Activated gamma-delta T cell treated with anti-CD3 and anti-CD28 coated beads, Interleukin-2, amount 50 U/mL, for 16 hours (primary cell): ENCODE measurements at places on chromosomes 12 and 14.

GRCh38 chr14:75879031-75879430, 102.8 kb downstream of the TGFB3 start:
- no peak for DNase-seq

DNA sequence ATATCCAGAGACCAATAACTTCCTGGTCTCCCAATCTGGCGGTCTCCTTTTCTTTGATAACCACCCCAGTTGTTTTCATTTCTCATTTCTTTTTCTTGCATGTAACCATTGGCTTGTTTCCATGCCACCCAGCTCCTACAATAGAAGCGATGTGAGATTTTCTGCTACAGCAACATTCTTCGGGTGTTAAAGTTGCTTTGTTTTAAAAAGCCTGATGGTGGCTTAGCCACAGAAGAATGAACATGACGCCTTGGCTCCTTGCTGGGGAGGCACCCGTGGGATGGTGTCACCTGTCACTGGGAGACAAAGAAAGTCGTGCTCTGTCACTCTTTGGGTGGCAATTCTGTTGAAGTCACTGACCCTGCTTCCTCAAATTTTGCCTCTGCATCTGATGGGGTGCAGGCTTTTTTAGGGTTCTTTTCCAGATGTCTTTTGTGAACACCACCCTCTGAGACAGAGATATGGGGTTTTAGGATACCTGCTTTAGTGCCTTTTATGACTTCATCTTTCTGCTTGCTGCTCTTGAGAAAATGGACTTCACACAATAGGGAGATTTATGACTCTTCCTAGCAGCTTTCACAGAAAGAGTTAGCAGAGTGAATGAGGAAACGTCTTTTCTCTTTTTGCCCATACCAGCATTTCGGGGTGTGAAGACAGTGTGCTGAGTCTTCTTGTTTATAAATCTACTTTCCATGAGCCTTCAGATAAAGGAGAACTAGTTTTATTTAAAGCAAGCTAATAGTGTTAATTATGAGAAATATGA, 265.3 kb upstream of the TBX3 start:
- no peak for DNase-seq

- DNase-seq: no peak
These were observed 42.5 kb downstream of the PTCSC3 start for GRCh38 chr14:36134038-36134437.

DNA sequence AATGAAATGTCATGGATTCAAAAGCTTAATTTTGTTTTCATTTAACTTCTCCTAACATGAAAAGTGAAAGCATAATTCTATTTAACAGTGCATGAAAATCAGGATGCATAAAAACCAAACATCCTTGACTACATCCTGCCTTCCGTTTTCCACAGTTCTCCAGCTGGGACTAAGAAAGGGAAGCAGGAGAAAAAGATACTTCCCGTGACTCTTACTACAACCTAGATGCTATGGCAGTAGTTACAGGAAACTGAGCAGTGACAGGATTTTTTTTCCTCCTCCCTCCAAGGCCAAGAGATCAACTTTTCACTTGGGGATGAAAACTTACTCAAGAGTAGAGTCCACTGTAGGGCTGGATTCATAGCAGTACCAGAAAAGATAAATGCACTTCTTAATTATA, 2.6 kb downstream of the EXOC5 start:
- DNase-seq: no peak

- DNase-seq: no peak
These were observed 482.8 kb upstream of the TBX3 start for GRCh38 chr12:115166698-115167315.

DNA sequence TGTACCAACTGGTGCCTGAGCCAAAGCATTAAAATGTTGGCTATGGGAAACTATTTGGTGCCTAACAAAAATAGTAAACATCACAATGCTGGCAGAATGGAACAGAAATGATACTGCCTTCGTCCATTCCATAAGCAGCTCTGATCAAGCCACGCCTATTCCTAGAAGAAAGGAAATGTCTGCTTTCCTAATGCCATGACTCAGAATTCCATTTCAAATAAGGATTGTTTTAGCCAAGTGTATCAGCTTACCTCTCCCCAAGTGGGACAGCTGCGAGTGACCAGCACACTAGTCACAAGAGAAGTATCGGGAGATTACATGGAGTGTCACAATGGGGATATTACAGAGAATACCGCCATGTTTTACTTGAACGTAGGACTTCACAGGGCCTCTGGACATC, 38.7 kb downstream of the GLT8D2 start:
- DNase-seq: no peak

- DNase-seq: no peak
These were observed 142.7 kb downstream of the RAD51B start for GRCh38 chr14:67962215-67962644.

- DNase-seq: no peak
These were observed 309.1 kb upstream of the NAV3 start for GRCh38 chr12:77521508-77522115.

DNA sequence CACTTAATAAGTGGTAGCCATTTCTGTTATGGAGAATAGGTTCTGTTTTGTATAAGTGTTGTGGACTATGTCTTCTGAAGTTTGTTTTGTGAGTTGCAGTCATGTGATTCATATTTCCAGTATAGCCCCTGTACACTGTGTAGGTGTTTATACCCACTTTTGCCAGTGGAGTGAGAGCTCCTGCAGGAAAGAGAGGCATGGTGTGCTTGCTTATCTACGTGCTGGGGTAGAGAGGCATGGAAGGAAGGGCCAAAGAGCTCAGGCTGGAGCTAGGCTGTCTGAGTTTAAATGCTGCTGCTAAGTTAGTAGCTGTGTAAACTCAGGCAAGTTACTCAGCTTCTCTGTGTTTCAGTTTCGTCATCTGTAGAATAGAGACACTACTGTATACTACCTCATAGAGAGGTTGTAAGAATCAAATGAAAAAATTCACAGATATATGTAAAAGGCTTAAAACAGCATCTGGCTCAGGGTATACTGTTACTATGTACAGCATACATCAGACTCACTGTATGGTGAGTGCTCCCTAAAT, 88.2 kb upstream of the SLC38A2 start:
- DNase-seq: no peak

GRCh38 chr12:51815571-51815970, 32.9 kb downstream of the FIGNL2 start:
- no peak for DNase-seq

DNA sequence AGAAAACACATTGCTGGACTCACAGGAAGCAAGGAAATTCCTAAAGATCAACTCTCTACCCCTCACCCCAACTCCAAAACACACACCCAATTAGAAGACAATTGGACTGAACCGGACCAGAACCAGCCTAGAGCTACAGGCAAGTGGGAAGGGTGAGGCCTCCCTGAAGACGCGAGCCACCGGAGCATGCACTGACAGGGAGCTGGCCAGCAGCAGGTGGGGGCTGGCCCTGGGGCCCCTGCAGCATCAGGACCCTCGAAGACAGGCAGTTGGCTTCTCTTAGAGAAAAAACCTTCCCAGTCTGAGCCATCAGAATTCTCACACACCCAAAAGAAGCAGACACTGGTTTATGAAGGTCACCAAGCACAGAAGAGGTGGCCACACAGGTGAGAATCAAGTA, 209.5 kb upstream of the DIO3 start:
- DNase-seq: no peak

DNA sequence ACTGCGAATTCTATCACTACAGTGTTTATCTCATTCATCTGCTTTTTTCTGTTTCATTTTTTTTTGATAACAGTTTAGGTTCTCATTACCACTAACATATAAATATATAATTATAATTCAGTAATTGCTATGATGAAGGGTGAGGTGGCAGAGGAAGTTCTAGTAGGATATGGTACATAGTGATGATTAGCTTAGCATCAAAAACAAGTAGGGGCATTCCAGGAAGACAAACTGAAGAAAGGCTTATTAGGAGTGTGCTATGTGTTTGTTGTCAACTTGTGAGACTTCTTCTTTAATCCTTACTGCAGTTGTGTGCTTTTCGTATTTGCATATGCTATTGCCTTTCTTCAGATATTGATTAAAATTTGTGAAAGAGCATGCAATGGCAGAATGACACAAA, 20.6 kb downstream of the FUT8 start:
- no peak for DNase-seq

GRCh38 chr14:60490270-60490669, 4.4 kb upstream of the C14orf39 start:
- DNase-seq: no peak

DNA sequence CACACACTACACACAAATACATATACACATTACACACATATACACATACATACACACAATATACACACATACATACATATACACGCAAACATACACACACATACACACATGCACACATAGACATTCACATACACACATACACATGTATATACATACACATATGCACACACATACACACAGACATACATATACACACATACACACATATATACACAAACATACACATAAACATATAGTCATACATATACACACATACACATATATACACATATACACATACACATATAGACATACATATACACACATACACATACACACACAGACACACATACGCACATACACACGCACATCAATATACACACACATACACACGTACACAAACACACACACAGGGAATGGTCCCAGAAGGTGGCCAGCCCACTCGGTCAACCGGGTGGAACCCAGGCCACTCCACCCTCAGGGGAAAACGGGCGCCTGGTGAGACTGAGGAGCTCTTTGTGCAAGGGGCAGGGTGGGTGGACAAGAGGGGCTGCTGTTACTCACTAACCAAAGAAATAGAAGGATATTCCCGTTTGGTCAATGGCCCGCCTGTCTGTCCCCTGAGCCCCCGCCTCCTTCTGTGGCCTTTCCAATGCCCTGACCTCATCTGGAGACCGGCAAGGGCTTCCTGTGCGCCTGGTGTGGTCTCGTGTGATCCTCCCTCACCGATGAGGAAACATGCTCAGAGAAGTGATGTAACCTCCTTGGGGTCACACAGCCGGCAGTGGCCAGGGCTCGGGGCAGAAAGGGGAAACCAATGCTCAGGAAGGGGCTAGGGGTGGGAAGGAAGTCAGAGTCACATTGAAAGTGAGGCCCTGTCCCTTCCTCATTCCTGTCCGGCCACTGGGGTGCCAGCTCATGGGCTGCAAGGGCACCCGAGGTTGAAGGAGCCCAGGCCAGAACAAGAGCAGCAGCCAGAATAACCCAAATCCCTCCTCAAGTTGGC, 5.3 kb downstream of the TRPV4 start:
- no peak for DNase-seq

DNA sequence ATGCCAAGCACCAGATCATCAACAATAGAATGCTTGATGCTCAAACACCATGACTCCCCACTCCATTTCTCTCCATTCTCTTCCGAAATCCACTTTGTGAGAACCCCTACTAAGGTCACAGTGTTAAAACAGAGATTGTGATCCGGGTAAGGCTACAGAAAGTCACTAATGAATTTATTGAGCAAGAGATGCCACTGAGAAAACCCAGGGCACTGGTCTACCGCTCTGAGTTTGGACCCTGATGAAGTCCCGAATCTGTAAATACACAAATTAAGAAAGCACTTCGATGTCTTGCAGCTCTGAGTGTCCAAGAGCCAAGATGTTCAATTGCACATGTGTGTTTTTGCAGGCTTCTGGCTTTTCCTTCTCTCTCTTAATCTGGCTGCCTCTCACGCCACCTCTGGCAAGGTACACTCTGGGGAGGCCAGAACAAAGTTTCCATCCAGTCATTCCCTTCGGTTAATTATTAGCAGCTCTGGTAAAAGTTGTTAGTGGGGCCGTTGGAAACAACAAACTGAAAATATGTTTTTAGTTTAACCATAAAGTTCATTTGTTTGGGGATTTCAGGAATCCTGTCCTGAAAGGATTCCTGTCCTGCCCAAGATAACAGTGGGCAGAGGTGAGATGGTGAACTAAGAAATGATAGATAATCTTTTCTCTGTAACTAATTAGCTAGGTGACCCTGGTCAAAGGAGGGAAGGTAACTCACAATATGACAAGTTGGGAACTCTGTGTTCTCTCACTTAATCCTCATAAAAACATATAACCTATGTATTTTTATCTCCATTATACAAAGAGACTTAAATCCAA, 75.4 kb downstream of the BTG1 start:
- no peak for DNase-seq

DNA sequence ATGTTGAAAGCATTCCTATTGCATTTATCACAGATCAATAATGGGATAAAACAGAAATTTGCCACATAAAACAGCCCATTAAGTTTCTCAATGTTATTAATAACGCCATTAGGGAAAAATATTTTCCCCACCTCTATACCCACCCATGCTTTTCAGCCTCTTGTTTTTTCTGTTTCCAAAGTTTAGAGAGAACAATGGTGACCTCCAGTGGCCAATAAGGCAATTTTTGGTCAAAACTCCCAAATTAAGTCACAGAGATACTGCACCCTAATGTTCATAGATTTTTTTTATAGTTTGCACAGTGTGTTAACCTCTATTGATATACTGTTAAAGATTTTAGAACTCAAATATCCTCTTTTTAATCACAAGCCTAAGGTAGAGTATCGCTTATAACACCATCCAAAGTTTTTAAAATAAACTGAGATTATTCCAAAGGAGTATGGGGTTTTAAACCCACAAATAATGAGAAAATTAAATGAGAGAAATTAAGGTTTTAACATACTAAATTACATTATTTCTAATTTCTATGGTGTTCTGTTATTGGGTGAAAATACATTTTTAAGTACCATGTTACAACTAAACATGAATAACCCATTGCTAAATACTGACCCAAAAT, 184.7 kb upstream of the DCN start:
- DNase-seq: no peak
